ENCODE measurements at places on chromosomes 6 and 20.

DNA sequence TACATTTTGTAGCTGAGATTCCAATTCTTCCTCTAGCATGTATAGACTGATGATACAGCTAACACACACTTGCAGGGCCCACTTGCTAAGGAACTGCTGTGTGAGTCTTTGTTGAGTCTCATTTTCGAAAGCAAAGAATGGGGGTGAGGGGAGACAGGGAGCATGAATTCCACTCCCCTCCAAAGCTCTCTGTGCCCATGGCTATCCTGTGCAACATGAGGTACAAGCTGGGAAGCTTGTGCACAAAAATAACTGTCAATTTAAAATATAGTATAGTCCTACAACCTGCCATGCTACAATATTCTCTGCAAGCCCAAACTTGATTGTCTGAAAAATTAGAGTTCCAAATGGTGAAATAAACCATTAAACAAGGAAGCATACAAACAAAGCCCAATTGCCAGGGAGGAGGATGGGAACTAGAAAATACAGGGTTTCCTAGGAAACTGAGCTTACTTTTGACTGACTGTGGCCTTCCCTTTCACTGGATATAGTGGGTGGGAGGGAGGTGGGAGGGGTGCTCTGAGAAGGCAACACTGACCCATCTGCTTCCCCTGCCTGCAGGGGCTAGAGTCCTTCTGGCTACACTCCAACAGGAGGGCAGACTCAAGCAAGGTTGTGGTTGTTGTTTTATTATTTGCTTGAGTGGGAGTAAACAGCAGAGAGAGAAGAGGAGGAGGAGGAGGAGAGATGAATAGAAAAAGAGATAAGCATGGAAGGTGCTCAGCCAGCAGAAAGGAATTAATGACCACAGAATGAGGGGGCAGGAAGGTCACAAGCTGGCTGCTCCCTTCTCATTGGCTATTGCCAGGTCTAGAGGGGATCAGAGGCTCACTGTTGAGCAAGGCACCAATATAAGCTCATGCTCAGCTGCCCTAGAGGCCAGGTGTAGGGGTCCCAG, 84.6 kb downstream of the FYN start:
- no peak for DNase-seq

DNA sequence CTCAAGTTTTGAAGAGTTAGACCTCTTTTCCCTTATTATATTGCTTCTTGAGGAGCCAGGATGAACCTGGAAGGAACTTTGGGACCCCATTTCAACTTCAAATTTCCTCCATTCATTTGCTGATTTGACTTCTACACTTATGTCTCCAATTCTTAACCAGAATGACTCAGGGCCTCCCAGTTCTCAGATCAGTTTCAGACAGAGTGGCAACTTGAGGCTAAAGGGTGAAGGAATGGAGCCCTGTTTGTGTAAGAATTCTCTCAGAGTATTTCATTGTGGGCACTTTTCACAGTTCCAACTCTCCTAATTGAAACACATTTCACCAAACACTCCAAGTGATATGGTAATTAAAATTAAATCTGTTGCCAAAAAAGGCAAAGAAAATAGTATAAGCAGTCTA, 109.0 kb upstream of the FLRT3 start:
- no peak for DNase-seq

DNA sequence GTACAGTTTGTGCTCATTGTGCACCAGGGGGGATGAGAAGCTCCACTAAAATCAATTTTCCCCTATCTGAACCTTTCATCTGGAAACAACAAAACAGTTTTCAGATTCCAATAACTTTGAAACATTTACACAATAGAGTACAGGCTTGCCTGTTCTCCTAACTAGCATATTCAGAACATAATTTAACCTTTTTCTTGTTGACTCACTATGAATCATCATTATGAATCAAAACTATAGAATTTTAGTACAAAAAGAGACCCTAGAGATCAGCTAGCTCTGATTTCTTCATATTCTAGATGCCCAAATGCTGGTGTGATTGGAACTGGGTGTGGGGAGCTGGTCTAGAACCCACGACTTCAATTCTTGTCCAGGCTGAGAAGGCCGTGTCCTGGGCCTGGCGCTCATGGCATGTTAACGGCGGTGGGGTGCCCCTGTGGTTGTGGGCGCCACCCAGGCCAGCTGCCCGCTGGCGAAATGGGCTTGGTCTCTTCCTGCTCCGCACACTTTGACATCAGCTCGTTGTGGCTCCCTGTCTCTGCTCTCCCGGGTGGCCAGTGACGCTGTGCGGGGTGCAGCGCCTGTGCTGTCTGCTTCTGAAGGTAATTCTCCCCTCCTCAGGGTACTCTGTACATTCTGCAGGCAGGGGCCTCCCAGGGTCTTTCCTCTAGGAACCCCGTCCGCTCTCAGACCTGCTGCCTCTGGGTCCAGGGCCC, 29.9 kb upstream of the AGPAT4 start:
- DNase-seq = no peak

DNA sequence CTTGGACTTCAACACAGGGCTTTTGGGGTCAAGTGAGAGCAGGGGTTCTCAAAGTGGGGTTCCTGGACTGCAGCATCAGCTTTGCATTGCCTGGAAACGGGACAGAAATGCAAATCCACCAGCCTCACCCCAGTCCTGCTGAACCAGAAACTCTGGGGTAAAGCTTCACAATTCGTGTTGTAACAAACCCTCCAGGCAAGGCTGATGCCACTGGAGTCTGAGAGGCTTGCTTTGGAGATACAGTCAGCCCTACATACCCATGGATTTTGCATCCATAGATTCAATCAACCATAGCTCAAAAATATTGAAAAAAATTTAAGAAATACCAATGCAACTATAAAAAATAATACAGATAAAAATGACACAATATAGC, 160.4 kb upstream of the ECI2 start:
- no peak for DNase-seq

- no peak for DNase-seq
These were observed 203.0 kb downstream of the KCNQ5 start for GRCh38 chr6:72824833-72825232.

GRCh38 chr20:16412906-16413305, 160.3 kb downstream of the KIF16B start:
- no peak for DNase-seq

GRCh38 chr6:41021832-41022231, 17.2 kb downstream of the UNC5CL start:
- no peak for DNase-seq

GRCh38 chr6:52929321-52930164, 20.0 kb upstream of the GSTA3 start:
- DNase-seq = no peak

DNA sequence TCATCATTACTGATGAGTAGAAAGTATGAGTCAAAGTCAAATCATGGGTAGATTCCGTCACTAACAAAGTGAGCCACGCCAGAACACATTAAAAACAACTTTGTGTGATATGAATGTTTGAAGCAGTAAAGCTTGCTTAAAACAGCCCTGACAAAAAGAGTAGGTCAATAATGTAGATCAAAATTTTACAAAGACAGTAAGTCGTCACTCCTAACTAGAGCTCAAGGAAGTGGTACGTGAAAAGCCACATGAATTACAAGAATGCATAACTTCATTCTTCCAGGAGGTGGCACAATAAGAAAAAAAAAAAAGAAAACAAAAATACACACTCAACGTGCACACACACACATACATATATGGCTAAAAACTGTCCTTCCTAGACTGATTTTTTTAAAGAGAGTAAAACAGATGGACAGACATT, 69.9 kb downstream of the HACE1 start:
- DNase-seq = no peak

DNA sequence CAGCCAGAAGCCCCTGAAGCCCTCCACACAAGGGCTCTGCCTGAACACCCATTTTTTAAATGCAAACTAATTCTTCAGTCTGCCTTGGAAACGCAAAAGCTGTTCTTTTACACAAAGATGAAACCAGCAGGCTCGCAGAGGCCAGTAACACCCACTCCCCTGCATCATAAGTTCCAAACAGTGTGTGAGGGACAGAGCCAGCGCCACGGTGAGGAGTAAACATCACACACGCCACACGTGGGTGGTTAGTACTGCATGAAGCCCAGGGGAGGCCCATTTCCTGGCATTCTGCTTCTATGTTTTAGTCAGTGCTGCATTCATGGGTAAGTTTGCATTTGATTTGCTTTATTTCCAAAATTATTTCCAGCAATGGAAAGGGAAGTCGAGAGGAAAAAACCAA, 217.7 kb upstream of the RIN2 start:
- no peak for DNase-seq

DNA sequence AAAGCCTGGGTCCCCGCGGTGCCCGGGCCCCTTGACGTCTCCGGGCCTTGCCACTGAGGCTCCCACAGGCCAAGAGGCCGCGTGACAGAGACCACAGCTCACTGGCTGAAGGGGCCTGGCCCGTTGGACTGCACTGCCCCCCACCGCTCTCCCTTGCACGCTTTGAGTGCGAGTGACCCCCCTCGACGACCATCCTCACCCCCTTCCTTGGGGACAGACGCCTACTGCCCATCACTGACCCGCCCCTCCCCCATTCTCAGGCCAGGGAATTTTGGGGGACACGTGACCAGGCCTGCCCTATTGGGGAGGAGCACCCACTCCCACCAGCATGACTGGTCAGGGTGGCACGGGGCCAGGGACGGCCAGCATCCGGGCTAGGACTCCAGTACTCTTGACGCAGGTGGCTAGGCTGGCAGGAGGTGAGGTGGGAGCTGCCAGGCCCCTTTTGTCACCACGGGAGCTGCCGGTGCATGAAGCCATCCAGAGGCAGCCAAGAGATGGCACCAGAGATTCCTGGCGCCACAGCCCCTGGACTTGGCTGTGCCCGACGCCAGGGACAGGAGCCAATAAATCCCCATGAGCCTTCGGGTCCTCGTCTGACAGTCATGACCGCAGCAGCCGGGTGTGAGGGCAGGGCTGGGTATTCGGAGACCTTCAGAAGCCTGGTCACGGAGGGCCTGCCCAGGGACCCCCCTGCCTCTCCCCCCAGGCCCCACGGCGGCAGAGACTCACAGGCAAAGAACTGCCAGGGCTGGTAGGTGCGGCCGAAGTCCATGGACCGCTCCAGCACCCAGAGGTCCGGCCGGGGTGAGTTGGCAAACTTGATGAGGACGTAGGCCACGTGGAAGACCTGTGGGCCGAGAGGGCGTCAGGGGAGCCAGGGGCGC, 14.5 kb downstream of the LAMA5 start:
- no peak for DNase-seq

DNA sequence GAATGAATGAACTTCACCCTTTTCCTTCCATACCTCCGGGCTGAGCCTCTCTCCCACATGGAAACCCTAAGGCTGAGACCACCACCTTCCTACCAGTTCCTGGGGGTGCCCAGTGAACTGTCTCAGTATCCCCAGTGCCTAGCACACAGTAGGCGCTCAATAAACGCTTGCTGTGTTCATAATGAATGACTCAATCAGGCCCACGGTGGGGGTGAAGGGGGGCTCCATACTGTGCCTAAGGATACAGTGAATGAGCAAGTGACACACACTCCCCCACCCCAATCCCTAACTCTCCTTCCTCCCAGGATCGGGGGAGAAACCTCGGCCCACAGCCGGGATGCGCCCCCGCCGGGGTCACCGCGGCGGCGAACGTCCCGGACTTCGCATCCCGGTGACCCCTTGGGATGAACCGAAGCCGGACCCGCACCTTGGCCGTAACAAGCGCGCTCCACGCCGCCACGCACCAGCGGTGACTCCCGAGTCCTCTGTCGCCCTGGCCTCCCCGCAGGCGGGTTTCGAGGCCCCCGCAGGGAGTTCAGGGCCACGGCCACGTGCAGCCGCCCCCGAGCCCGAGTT, 592 bp downstream of the KCNG1 start:
- no peak for DNase-seq

DNA sequence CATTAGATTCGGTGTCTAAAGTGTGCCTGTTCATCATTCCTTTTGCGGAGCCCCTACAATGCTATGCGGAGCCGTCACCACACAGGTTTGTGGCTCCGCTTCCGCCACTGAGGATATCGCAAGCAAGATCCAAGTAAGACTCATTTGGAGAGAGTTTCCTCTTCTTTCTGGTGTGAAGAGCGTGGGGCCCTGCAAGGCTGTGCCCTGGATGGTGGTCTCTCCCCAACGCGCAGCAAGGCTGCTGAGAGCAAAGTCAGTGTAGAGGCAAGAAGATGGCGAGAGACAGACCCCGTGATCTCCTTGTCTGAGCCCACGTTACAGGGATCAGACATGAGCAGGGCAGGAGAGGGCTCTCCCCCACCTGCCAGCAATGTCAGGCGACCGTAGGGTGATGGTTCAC, 96.3 kb upstream of the AFDN start:
- DNase-seq = no peak

DNA sequence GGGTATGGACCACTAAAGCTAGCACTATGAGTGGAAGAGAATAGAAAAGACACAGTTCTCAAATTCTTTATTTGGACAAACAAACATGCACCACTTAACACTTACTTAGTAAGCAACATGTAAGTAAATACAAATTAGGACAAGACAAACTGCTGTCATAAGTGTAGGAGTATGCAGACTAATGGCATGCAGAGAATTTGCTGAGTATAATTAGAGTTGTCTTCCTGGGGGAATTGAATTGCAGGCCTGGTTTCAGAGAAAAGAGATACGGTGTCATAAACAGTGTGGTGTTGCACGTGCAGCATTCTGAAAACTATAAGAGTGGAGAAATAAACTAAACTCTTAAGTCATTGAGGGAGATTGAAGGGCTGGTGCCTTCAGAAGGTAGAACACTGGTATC, 125.2 kb upstream of the EYA4 start:
- no peak for DNase-seq

- DNase-seq = peak; percentile 88
These were observed 23.0 kb upstream of the GTSF1L start for GRCh38 chr20:43749734-43750294.

DNA sequence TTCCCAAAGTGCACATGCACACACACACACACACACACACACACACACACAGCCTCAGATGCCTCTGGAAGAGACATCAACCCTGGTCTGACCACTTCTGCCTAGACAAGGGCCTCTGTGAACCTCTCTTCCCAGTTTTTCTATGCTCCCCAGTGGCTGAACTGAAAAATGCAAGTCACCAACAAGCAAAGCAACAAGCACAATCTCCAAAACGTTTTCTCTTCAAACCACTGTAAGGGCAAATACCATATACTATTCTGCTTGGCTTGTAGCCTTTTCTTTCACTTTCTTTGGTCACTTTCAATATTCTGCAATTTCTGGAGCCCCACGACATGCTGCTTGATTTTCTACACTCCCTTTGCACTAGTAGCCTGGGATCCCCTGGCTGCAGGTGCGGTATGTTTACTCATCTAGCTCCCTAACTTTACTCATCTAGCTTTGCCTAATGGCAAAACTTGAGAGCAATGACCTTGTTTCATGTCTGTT, 121.4 kb upstream of the DST start:
- no peak for DNase-seq

DNA sequence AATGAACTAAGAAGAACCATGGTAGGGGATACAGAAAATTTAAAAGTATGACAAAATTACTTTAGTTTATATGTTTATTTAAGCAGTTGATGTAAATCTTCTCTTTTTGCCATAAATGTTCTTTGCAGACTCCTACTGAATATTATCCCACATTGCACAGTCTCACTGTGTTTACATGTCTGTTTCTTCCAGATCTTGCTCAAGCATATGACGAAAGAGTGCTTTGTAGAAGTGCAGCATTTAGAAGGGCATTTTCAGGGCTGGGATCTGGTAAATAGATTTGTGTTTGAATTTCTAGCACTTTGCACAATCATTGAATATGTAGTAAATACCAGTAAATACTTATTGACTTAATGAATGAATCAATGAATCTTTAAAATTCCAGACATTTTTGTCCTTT, 152.0 kb upstream of the EPHA7 start:
- DNase-seq = no peak

GRCh38 chr6:90604546-90604945, 17.7 kb upstream of the MAP3K7 start:
- DNase-seq = no peak

GRCh38 chr20:15332711-15333160, 995.3 kb upstream of the FLRT3 start:
- no peak for DNase-seq

Data from CD4-positive, alpha-beta T cell (primary cell).